ENCODE measurements at places on chromosomes 16 and 17.

DNA sequence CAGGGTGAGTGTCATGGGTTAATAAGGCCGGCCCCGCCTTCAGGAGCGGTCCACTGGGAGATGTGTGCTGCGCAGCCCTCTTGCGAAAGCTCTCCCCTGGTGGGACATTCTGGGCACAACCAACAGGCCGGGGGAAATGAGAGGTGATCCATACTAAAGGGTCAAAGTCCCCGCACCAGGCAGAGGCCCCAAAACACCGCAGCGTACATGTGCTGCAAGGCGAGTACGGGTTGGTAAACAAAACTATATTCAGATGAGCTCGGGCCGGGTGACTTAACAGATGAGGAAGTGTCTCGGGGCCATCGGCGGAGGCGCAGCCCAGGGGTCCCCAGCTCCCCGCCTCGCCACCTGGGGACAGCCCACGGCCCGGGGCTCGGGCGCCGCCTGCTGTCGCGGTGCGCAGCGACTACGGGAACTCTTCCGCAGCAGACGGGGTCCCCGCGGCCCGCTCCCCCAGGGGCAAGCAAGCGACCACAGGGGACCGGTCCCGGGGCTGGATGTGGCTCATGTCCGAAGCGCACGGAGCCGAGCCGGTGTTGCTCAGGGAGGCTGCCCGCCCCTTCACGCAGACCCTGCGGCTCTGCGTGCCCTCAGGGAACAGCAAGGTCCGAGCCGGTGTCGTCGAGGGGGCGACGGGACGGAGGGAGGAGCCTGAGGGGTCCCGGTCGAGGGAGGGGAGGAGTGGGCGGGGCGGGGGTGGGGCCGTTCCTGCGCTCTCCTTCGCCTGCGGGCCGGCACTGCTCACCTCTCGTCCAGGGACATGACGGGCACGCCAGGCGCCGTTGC is at the start of gene RAB37:
TSS of gene RAB37 (plus strand) at position 744 of the 786 bp plus-strand sequence. CDS start at position 761, 17 bp downstream.
- peak; percentile 88 for DNase-seq

GRCh38 chr16:47026492-47026891 is 53.0 kb upstream of the DNAJA2 start:
- DNase-seq, result no peak

- DNase-seq, result no peak
These were observed 5.6 kb downstream of the BAIAP3 start for GRCh38 chr16:1338855-1339675.

DNA sequence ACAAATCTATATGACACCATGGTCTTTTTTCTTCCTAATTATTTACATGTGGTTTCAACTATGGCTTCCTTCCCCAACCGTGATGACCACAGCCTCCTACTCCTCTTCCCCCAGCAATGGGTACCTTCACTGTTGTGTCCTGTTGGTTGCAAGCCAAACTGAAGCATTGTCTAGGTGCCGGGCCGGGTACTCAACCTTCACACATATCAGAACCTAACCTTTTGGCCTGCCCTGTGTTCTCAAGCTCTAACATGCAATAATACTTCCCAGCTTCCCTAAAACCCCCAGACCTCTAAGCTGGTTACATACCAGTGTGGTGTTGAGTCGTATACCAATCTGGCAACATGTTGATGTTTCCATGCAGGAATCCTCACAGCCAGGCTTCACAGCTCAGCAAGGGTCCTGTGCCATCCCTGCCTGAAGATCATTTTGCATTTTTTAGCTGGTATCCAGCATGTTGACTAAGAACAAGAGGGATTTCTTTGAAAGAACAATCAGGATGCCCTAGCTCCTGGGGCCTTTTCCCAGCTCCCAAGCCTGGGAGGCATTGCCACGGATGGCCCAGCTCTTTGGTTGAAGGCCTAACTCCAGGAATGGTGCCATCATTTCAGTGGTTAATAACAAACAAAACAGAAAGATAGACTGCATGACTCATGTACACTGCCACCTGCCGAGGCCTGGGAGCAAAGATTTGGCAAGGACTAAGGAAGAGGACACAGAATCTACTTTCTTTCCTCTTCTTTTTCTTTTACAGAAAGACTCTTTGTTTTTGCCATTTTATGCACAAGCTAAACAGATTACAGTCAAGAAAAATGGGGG is 373.7 kb upstream of the SALL1 start:
- no peak for DNase-seq

GRCh38 chr17:18981642-18982424 is 22.7 kb downstream of the FAM83G start:
- DNase-seq, result no peak

DNA sequence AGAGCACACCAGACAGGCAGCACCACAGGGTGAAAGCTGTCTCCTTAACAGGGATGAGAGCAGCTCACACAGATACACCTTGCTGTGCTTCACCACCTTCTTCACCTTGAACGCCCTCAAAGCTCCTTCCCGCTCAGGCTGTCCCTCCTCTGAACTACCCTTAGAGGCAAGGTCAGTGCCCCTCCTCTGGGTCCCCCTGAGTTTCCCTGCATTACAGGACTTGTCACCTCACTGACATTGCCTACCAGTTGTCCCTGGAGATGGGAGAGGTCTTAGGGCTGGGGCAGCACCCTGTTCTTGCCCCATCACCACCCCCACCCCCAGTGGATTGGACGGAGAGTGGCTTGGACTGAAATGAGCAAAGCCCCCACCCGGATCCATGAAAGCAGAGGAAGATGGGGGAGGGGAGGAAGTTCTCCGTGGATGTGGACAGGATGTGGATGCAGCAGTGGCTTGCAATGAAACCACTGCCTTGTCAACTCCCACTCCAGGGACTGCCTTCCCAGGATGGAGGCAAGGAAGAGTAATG is 73.2 kb upstream of the CDH5 start:
- no peak for DNase-seq

DNA sequence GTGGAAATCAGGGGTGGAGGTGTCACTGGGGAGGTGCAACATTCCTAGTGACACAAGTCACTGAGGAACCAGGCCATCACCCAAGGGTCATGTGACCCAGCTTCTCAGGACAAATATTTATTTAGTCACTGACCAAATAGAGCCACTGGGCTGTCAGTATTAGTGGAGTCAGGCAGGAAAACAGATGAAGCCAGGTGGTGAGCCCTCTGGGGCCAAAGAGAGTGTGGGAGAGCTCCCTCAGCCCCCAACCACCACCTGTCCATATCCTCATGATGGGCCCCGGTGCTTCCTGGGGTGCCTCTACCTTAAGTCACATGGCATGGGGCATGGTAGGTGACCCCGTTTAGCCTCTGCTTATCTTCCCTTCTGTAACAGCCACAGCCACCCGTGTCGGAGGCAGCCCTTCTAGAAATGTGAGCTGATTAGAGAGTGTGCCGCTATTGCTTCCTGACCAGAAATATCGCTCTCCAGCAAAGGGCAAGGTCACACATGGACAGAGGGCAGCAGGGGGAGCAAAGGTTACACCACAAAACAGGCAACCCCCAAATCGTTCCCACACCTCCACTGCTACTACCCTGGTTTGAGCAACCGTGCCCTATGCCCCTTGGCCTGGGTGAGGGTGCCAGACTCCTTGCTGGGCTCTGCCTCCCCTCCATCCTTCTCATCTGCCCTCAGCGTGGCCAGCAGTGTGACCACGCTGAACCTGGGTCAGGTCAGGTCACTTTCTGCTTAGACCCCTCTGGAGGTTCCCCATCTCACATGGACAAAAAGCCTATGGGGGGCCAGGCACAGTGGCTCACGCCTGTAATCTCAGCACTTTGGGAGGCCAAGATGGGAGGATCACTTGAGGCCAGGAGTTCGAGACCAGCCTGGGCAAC is 8.6 kb upstream of the AKTIP start:
- DNase-seq, result peak; percentile 20

DNA sequence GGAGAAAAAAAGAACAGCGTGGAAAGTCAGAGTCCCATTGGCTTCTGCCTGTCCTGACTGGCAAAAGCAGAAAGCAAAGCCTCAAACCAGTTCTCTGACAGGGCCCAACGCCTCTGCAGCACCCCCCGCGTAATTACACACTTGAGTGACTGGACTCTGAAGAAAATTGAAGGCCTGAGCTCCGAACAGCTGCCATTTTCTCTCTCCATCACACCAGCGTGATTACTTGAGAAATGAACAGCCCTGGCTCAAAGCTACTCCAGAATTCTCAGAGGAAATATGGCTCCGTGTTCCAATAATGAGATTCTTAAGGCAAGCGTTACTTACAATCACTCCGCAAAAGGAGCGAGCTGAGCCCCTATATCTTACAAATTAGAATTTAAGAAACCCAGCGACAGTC is 142.7 kb upstream of the C17orf78 start:
- DNase-seq, result no peak

DNA sequence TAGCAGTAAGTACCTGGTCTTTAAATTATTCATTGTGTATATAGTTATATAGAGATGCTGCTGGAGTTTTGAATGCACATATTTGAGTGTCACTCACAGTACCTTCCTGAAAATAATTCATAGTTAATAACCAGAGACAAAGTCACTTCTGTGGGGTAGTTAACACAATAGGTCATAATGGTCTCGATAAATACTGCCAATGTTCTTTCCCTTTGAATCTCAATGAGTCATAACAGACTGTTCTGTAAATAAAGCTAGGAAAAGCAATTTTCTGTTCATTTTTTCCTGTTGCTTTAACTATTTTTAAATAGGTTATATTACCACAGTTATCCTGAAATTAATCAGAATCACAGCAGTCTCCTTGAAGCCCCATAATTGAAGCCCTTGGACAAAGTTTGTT is 87.2 kb downstream of the MAP2K4 start:
- no peak for DNase-seq

DNA sequence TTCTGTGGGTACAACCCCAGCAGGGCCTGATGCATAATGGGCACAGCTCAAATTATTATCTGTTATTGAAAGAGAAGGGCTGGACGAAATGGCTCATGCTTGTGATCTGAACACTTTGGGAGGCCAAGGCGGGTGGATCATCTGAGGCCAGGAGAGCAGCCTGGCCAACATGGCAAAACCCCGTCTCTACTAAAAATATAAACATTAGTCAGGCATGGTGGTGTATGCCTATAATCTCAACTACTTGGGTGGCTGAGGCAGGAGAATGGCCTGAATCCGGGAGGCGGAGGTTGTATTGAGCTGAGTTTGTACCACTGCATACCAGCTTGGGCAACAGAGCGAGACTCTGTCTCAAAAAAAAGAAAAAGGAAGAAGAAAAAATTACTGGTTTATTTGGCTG is 100.7 kb downstream of the ABCC1 start:
- DNase-seq, result no peak

DNA sequence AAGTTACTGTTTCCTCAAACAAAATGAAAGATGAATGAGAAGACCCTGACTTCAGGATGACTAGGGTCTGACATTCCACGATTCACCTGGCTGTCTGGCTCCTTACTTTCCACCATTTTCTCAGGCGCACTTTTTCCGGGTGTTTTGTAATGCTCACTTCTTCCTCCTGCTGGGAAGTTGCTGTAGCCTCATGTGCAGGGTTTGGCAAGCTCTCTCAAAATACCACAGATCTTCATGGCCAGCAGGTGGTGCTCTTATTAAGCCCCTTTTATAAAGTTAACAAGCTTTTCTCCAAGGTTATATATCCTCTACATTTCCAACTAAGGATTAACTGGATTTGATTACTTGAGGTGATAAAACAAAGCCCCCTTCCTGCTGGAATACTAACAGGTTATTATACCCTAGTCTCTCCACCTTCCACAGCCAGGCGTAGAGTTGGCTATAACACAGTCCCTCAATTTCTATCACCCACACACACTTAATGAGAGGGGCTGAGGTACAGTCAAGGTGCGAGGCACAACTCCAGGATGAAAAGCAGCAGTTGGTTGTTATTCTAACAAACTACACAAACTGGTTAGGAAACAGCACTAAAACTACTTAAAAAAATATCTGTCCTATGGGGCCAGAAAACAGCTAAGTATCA is 45.4 kb downstream of the STH start:
- DNase-seq, result peak; percentile 88

DNA sequence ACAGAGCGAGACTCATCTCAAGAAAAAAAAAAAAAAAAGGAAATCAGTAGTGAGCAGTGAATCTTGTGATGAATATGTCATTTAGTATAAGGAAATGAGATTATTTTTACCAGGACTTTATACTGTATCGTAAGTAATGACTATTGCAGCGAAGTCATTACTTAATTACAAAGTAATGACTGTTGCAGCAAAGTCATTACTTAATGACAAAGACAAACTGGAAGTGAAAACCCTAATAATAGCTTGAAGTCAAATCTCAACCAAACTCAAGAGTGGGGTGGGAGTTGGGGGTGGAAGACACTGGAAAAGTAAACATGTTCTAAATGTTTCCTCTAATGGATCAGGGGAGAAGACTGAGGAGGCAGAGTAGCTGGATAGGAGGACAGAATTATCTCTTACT is 76.5 kb downstream of the ARHGAP44 start:
- DNase-seq, result no peak

DNA sequence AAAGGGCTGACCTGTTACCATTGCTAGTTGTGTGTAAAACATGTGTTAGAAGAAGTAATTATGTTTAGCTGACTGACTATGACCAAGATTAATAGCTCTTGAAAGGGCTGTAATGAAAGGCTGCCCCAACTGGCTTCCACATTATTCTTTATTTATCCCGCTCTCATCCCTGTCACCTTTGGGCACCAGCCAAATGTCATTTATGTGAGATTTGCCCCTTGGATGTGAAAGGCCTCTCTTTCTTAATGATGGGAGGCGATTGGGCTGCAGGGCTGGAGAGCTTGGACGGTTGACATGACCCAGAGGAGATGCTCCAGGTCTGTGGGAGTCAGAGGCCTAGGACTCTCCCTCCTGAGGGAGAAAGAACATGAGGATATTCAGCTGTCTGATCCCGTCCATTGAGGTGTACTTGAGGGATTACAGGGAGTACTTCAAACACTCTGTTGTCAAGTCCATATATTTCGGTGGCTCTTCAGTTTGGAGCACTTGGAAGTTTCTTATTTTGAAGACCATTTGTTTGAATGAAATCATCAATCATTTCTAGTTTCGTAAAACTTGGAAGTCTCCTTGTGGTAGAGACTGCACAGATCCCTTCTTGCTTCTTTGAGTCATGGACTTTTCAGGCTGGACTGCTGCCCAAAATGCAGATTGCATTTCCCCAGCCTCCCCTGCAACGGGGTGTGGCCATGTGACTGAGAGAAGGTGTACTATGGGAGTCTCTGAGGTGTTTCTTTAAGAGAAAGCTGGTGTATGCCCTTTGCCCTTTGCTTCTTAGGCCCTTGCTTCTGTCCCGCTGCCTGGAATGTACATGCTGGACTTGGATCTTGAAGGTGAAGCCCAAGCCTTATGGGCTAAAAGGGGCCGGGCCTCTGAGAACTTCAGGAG is 51.3 kb downstream of the FTO start:
- DNase-seq, result no peak

DNA sequence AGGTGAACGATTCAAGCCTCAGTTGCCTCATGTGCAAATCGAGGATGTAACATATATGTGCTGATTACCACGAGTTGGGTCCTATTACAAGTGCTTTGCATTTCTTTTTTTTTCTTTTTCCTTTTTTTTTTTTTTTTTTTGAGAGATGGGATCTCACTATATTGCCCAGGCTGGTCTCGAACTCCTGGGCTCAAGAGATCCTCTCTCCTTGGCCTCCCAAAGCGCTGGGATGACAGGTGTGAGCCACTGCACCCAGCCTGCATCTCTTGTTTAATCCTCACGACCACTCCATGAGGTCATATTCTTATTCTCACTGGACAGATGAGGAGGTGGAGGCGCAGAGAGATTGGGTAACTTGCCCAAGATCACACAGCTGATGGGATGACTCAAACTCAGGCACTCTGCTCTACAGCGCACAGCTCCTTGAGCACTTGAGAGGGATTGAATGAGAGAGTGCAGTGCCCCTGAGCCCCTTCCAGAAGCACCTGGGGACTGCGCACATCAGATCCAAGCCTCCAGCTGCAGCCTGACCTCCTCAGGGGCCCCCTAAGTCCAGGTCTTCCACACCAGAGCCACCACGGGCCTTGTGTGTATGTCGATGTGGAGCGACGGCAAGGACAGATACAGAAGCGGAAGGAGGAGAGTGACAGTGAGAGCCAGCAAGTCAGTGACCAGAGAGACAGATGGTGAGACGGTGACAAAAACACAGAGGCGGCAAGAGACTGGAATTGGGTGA is 4.9 kb downstream of the STX1B start:
- DNase-seq, result peak; percentile 58

All from WERI-Rb-1 (cell line).